Activated CD4-positive, alpha-beta T cell treated with anti-CD3 and anti-CD28 coated beads for 24 hours (primary cell): ENCODE measurements at places on chromosomes 4 and X.

DNA sequence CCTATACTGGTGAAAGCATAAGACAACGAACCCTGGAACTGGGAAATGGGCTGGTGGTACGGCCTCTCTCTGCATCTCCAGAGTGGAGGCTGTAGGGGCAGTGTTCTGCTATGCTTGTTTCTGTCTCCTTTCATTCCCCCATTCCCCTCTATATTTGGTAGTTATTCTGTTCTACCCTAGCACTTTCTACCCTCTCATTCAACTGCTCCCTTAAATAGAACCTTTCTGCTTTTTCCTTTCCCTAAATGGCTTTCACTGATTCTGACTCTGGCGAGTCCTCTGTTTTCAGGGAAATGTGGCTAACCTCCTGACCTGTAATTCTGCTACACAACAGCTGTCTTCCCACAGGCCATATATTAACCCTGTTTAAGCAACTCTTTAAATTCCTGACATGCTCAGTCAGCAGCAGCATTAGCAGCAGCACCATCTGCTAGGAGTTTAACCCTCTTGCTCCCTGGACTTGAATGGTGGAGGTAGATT is 94.2 kb downstream of the CXCL13 start:
- DNase-seq: no peak

GRCh38 chr4:99235955-99236354 is 16.9 kb upstream of the ADH6 start:
- DNase-seq: no peak

- no peak for DNase-seq
Measured at GRCh38 chr4:74390677-74391076, 25.7 kb downstream of the EREG start.

GRCh38 chr4:114519368-114519767 is 79.2 kb upstream of the UGT8 start:
- DNase-seq: no peak

- DNase-seq: no peak
Measured at GRCh38 chr4:59247032-59247431, 1953.1 kb upstream of the ADGRL3 start.

- no peak for DNase-seq
Measured at GRCh38 chr4:151532001-151532708, 123.2 kb downstream of the FHIP1A start.

- no peak for DNase-seq
Measured at GRCh38 chr4:94714365-94715160, 43.2 kb upstream of the BMPR1B start.

- DNase-seq: no peak
Measured at GRCh38 chr4:119299260-119299671, 22.7 kb downstream of the FABP2 start.

GRCh38 chr4:6308899-6309643 is 39.4 kb downstream of the WFS1 start:
- DNase-seq: no peak
